ENCODE measurements at places on chromosomes 1 and 21. TPM values are rescaled to one million over a fixed set of nuclear protein-coding genes. Genes with fewer than 3 reads are reported as not detected.

Gene CYP4A22
- not detected for polyA plus RNA-seq

Gene SYT14
- polyA plus RNA-seq: 0.06 TPM

Gene CFAP107
- not detected for polyA plus RNA-seq

Gene OR10J1
- polyA plus RNA-seq: not detected

Gene TPM3
- polyA plus RNA-seq: 101 TPM

Gene RPTN
- polyA plus RNA-seq: not detected

Gene FAM72C
- not detected for polyA plus RNA-seq

Gene TCHHL1
- polyA plus RNA-seq: not detected

Gene KRTAP12-2
- not detected for polyA plus RNA-seq

Gene S100B
- polyA plus RNA-seq: 9.1 TPM

Gene SERTAD4
- 3.7 TPM for polyA plus RNA-seq

Gene LIN28A
- polyA plus RNA-seq: not detected

Gene ETS2
- polyA plus RNA-seq: 57.0 TPM

Gene PCBP3
- 1.8 TPM for polyA plus RNA-seq

Gene CTPS1
- polyA plus RNA-seq: 6.4 TPM

Gene LRRIQ3
- 0.20 TPM for polyA plus RNA-seq

Gene ZMPSTE24
- 14.1 TPM for polyA plus RNA-seq

Gene AIRE
- not detected for polyA plus RNA-seq

Gene GREM2
- polyA plus RNA-seq: 5.6 TPM

Gene PPIAL4G
- 0.03 TPM for polyA plus RNA-seq

Gene CADM3
- polyA plus RNA-seq: 4.1 TPM

Gene CD53
- polyA plus RNA-seq: 15.6 TPM

Gene SLC27A3
- polyA plus RNA-seq: 86.8 TPM

Gene SELL
- 1.1 TPM for polyA plus RNA-seq

Gene CPLANE2
- 3.4 TPM for polyA plus RNA-seq

Gene DUSP12
- polyA plus RNA-seq: 20.2 TPM

Gene PADI3
- polyA plus RNA-seq: 5.4 TPM

Gene PALMD
- polyA plus RNA-seq: 1.8 TPM

Gene RNU1-1
- not detected for polyA plus RNA-seq

Gene TBX19
- 0.61 TPM for polyA plus RNA-seq

Gene PTPN14
- 1.7 TPM for polyA plus RNA-seq

Gene KCNJ15
- polyA plus RNA-seq: 7.3 TPM
